A375 (cell line): ENCODE measurements at places on chromosomes 1 and 21. TPM values are rescaled to one million over a fixed set of nuclear protein-coding genes. Genes with fewer than 3 reads are reported as not detected.

PIAS3 gene
- 14.6 and 17.5 TPM in 2 replicates for total RNA-seq

MMP23B gene
- 0.08 and 1.4 TPM in 2 replicates for total RNA-seq

OR2L3 gene
- total RNA-seq = not detected in 2 replicates

TTC39A gene
- total RNA-seq = 0.98 and 1.6 TPM in 2 replicates

RAB42 gene
- total RNA-seq = 0.27 TPM in 1 of 2 replicates, not detected in the other

C1orf115 gene
- total RNA-seq = 0.48 and 0.68 TPM in 2 replicates

ACTN2 gene
- 0.32 and 2.0 TPM in 2 replicates for total RNA-seq

USP33 gene
- total RNA-seq = 49.7 and 53.1 TPM in 2 replicates

PGLYRP3 gene
- not detected in 2 replicates for total RNA-seq

PROK1 gene
- not detected in 2 replicates for total RNA-seq

FCMR gene
- 0.37 and 1.2 TPM in 2 replicates for total RNA-seq

OR2L5 gene
- total RNA-seq = 0.08 TPM in 1 of 2 replicates, not detected in the other

BEND5 gene
- total RNA-seq = 0.75 and 1.3 TPM in 2 replicates

XCL2 gene
- not detected in 2 replicates for total RNA-seq

MATN1 gene
- 0.45 and 0.91 TPM in 2 replicates for total RNA-seq

SYNC gene
- 8.9 and 12.4 TPM in 2 replicates for total RNA-seq

TPTE gene
- 3.9 and 5.3 TPM in 2 replicates for total RNA-seq

LAPTM5 gene
- 0.21 and 0.68 TPM in 2 replicates for total RNA-seq

AMY1B gene
- not detected in 2 replicates for total RNA-seq

FRRS1 gene
- total RNA-seq = 3.8 and 4.7 TPM in 2 replicates

PADI3 gene
- 1.3 and 2.1 TPM in 2 replicates for total RNA-seq

CFAP141 gene
- total RNA-seq = not detected in 2 replicates

FCRLA gene
- total RNA-seq = 16.9 and 20.8 TPM in 2 replicates

IL12RB2 gene
- total RNA-seq = not detected in 2 replicates

HSD3B2 gene
- 0.37 TPM in 1 of 2 replicates, not detected in the other for total RNA-seq

SPATA1 gene
- 0.98 TPM in 1 of 2 replicates, not detected in the other for total RNA-seq

LINGO4 gene
- total RNA-seq = not detected in 2 replicates

SHE gene
- total RNA-seq = 0.08 and 0.11 TPM in 2 replicates

APOBEC4 gene
- total RNA-seq = not detected in 2 replicates

NBPF8 gene
- 13.2 and 14.7 TPM in 2 replicates for total RNA-seq

LAX1 gene
- total RNA-seq = not detected in 2 replicates

NID1 gene
- 51.5 and 53.1 TPM in 2 replicates for total RNA-seq

SELENBP1 gene
- total RNA-seq = not detected in 2 replicates

OR2T35 gene
- total RNA-seq = not detected in 2 replicates

FMO4 gene
- 0.72 and 1.5 TPM in 2 replicates for total RNA-seq

KCNE2 gene
- not detected in 2 replicates for total RNA-seq

FMO2 gene
- not detected in 2 replicates for total RNA-seq

CYP4A11 gene
- not detected in 2 replicates for total RNA-seq

FALEC gene
- total RNA-seq = 2.6 TPM in 1 of 2 replicates, not detected in the other

RPTN gene
- total RNA-seq = not detected in 2 replicates
